ENCODE measurements at places on chromosomes 3 and 15.

DNA sequence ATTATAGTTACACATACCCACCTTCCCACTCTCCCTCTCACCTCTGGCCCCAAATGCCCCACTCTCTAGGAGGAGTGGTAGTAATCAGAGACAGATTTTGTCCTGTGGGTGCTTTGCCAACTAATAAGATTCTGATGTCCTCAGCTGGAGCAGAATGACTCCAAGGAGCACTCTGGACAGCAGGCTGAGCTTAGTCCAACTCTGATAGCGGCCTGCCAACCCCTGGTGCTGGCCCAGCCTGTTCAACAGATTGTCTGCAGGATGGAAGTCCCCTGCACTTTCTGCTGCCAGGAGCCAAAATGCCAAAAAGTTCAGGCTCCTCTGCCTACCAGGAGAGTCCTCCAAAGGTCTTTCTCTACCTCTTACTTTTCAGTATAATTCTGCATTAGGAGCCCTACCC, 160.5 kb upstream of the UMPS start:
- no peak for DNase-seq

DNA sequence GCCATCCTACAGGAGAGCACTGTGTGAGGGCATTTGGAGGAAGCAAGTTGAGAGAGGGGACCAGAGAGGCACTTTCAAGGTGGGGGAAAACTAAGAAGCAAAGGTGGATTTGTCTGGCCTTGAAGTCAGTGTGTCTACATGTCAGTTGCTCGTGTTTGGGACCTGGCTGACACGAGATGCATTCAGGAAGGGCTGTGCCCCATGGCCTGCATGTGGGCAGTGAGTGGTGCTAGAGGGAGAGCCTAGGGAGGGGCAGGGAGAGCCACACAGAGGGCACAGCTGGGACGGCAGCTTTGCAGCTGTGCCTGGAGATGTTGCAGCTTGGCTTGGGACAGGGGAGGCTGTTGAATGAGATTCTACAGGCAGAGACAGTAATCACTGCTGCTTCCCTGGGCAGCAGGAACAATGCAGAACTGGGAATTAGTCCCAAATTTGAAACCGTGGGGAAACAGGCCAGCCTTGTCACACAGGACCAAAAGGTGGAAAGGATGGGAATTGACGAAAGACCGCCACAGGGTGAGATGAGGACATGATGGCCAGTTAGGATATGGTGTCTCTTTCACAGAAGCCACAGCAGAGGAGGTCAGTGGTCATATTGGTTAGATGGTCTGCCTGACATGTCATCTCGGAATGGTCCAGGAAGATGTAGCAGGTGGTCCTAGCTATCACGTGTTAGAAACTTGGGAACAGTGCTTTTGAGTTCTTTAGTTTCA, 10.0 kb downstream of the SEC61A1 start:
- DNase-seq: no peak

- no peak for DNase-seq
Measured at GRCh38 chr3:178103140-178103539, 433.1 kb upstream of the KCNMB2 start.

DNA sequence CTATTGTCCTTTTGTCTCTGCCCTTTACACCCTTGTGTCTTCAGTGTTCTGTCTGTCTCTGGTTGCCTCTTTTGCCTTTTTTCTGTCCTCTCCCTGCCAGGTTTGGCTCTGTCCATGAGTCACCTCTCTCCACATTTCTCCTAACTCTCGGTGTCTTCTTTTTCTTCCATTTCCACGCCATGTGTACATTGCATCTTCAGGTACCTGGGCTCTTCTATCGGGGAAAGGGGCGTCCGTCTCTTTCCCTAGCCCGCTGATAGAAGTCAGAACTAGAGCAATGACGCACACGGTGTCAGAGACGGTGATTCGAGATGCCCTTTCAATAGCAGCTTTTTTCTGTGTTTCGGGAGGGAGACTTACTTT, 641 bp downstream of the OPA1 start:
- no peak for DNase-seq

DNA sequence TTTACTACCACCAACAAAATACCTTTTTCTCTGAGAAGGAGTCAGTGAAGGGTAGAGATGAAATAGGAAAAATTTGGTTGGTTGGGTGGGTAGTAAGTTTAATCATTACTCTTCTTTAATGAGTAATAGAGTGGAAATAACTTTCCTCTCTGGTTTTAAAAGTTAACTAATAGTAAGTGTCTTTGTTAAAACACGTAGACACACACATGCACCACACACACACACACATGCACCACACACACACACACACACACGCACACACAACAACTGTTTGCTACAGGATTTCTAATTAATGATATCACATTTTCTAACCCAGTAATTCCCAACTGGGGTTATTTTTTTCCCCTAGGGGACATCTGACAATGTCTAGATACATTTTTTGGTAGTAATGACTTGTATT, 84.1 kb downstream of the CHL1 start:
- no peak for DNase-seq

DNA sequence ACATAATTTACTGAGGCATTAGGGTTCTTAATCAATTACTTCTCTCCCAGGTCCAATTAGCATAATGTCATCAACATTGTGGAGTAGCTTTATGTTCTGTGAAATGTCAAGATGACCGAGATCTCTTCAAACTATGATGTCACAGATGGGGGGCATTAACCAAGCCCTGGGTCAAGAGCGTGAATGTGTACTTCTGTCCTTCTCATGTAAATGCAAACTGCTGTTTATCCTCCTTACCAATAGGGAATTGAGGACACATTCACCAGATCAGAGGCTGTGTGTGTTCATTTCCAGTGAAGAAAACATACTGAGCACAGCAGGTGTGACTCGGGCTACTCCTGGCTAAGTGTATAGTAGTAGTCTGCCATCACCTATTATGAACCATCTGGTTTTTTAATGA, 177.9 kb downstream of the MINAR1 start:
- no peak for DNase-seq

DNA sequence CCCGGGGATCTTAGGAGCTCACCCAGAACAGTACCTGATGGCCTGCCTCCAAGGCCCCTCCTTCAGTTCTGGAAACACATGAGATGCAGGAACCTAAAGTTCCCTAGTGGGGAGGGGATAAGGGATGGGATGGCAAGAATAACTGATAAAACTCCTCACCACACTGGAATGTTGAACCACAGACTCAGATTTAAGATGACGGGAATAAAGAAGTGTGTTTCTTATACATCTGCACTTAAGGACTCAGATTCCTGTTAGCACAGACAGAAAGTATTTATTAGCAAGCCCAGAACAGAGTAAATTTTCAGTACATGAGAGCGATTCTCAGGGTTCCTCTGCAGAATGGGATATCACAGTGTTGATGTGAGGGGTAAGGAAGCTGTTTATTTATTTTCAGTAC, 245.2 kb downstream of the TLE3 start:
- DNase-seq: no peak

DNA sequence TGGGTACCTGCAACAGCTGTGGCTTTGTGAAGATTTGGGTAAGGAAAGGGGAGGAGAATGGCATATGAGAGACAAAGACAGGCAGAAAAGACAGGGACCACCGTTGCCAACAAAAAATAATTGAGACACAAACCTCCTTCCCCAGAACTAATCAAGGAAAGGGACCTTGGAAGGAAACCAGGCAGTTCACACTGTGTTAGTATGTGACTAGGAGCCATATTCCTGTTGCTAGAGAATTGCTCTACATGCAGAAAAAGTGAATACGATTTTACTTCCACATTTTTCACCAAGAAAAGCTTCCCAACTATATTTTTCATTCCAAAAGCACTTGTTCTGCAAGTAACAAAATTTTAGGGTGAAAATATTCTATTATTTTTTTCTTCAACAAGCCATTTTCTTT, 393.7 kb upstream of the ADAMTS9 start:
- no peak for DNase-seq

- DNase-seq: no peak
Measured at GRCh38 chr3:32449691-32450090, 53.0 kb downstream of the CMTM6 start.

DNA sequence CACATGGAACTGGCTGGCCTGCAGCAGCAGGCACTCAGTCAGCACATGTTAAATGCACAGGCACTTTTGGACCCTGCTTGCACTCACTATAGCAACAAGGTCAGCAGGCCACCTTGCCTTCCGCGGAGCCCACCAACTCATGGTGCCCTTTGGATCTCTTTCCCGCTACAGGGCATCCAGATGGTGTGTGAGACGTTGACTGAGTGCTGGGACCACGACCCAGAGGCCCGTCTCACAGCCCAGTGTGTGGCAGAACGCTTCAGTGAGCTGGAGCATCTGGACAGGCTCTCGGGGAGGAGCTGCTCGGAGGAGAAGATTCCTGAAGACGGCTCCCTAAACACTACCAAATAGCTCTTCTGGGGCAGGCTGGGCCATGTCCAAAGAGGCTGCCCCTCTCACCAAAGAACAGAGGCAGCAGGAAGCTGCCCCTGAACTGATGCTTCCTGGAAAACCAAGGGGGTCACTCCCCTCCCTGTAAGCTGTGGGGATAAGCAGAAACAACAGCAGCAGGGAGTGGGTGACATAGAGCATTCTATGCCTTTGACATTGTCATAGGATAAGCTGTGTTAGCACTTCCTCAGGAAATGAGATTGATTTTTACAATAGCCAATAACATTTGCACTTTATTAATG, 85.0 kb downstream of the TGFBR2 start:
- no peak for DNase-seq

DNA sequence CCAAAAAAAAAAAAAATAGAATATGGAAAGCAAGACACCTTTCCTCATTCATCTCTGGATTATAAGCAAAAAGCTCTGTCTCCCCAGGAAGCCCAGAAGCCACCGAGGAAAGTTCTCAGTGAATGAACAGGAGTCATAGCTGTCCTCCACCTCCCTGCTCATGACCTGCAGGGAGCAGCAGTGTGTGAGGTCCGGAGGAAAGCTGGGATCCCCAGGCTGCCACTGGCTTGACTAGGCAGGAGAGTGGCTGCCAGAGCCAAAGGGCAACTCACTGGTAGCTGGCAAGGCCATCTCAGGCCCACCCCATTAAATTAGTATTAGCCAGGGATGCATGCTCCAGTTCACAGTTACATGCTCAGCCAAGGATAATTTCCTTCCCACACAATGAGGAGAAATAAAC, 191.6 kb upstream of the STT3B start:
- DNase-seq: peak; percentile 9
